ENCODE measurements at places on chromosomes 3 and 15.

DNA sequence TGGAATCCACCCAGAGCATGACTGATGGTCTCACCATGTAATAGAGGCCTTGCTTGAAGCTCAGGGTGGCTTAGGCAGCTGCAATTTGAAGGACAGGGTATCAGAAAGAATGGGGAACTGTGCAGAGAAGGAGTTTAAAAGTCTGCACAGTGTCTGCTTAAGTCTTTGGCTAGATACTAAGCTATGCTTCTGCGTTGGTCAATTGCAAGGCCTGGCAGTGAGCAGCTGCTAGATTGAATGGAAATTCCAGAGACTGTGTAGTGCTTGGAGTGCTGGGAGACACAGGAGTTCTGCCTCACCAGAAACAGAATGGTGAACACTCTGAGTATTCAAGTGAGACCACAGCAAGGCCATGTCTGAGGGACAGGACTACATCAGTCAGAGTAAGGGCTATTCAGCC, 17.3 kb upstream of the ATP10A start:
- no peak for DNase-seq

GRCh38 chr3:188520466-188520865, 366.5 kb downstream of the LPP start:
- no peak for DNase-seq

GRCh38 chr3:128076483-128077201, 24.4 kb downstream of the SEC61A1 start:
- peak; percentile 23 for DNase-seq

GRCh38 chr3:557972-558371, 361.4 kb downstream of the CHL1 start:
- DNase-seq = no peak

DNA sequence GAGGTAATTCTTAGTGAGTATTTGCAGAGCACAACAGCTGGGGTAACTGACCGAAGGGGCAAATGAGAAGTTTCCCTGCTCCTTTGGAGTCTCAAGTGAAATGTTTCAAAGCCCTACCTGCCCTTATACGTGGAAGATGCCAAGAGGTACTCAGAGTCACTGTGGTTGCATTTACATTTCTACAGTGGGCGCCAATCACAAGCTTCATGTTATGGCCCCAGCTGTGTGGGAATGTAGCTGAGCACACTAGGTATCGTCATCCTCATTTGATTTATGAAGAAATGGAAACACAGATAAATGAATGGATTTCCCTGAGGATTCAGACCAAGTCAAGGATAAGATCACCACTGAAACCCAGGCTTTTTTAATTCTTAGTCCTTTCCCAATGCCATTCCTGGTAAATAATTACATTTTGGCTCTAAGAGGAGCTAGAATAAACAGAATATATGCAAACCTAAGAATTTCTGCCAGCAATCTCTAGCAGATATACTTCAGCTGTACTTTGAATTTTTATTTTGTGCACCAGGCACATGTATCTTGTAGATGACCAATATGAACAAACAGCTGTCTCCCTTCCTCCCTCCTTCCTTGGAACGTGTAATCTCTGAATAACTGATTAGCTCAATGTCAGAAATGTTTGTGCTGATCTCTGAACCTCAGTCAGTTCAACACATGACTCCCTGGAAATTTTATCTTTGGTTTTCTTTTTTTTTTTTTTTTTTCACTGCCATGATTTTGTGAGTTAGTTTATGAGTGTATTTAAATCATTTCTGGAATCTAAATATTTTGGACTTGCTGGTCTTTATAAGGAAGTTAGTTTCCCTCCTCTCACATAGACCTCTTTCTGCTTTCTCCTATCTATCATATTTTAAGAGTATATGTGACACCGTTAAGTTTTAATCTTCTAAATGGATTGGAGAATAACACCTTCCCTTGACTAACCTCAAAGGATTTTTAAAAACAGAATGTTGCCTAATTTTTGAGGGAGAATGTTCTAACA, 69.2 kb downstream of the MAP2K5 start:
- DNase-seq = no peak

GRCh38 chr15:68650901-68651709, 72.3 kb downstream of the CORO2B start:
- peak; percentile 28 for DNase-seq

DNA sequence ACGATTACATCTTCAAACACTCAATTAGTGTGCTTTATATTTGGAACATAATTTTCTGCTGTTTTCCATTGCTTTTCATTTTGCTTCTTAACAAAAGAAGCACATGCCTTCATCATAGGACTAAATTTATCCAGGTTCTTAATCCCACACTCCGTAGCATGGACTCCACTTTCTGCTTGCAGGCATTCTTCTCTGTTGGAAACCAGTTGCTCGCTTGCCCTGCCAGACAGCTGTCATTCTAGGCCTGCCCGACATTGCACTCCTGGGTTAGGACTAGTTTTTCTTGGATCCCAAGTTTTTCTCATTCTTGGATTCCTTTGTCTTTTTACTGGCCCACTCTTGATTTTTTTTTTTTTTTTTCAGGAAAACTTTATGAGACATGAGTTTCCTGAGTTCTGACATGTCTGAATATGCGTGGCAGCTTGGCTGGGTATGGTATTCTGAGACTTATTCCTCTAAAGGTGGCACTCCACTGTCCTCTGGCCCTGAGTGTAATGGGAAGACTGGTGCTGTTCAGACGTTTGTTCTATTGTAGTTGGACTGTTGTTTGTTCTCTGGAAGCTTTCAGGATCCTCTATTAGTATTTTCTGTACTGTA, 6.3 kb upstream of the ATP1B3 start:
- no peak for DNase-seq

- no peak for DNase-seq
Observed at GRCh38 chr3:60149501-60149900, 1099.7 kb upstream of the CFAP20DC start.

- no peak for DNase-seq
Observed at GRCh38 chr15:94692710-94693109, 461.3 kb downstream of the MCTP2 start.

GRCh38 chr3:73107676-73108187, 46.3 kb downstream of the EBLN2 start:
- DNase-seq = no peak

DNA sequence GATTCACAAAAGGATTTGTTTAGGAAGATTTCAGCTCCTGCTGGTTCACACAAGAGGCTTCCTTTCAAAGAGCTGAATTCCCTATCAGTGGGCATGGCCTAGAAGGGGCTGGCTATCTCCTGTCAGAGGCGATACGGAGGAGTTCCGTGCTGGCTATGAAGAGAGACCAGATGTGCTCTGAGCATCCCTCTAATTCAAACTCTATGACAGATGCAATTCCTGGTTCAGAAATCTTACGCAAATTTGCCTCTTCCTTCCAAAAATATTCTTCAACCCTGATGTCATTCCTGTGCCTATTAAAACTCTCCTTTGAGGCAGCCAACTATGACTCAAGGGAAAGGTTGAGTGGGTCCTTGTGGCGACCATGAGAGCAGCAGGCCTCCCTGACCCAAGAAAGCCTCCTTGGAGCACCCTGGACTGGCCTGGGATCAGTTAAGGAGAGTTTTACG, 139.3 kb upstream of the HES1 start:
- DNase-seq = no peak

DNA sequence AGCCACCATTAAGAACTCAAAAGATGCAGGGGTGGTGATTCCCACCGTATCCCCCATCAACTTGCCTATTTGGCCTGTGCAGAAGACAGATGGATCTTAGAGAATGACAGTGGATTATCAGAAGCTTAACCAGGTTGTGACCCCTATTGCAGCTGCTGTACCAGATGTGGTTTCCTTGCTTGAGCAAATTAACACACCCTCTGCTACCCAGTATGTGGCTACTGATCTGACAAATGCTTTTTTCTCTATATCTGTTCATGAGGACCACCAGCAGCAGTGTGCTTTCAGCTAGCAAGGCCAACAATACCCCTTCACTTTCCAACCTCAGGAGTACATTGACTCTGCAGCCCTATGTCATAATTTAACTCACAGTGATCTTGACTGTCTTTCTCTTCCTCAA, 8.6 kb upstream of the MCF2L2 start:
- no peak for DNase-seq

GRCh38 chr15:60444289-60444912, 34.5 kb downstream of the ICE2 start:
- DNase-seq = no peak

- DNase-seq = no peak
Observed at GRCh38 chr3:74506246-74506645, 108.2 kb downstream of the CNTN3 start.

GRCh38 chr3:176787506-176787905, 409.8 kb downstream of the TBL1XR1 start:
- no peak for DNase-seq

GRCh38 chr15:87387766-87388165, 868.8 kb downstream of the NTRK3 start:
- no peak for DNase-seq

DNA sequence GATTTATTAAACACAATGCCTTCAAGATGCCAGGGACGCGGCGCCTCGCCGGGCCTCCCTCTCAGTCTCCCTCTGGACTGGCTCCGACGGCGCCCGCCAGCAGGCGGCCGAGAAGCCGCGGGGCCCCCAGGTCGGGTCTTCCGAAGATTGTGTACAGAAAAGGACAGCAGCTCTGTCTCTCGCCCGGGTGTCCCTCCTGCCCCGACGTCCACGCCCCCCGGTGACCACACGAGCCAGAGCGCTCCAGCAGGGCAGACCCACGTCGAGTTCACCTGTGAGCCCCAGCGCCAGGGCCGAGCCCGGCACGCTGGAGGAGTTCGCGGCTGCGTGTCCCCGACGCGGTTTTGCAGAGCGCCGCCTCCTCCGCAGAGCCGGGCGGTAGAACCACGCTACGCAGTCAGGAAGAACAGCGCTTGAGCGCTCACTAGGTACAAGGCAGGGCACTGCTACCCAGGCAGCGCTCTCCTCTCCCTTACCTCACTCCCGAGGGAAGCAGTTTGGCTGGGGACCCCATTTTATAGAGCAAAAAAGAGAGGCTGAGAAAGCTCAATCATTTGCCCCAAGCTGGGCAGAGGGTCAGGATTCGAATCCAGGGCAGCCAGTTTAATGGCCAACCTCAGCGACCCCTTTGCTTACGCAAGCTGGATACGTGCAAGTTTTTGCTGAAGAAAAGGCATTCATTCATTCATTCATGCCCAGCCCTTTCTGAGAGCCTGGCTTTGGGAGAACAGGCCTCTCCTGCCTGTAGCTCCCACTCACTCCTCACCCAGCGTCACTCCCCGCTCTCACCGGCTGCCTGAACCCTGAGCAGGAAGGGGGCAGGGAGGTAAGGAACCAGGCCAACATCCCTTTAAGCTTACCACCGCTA, 3.0 kb upstream of the TLE3 start:
- peak; percentile 59 for DNase-seq

GRCh38 chr3:49120438-49121131, at the start of gene USP19:
USP19 (minus strand) TSS chr3:49120823; CDS start chr3:49119145, 1,678 bp downstream.
- DNase-seq = peak; percentile 91

DNA sequence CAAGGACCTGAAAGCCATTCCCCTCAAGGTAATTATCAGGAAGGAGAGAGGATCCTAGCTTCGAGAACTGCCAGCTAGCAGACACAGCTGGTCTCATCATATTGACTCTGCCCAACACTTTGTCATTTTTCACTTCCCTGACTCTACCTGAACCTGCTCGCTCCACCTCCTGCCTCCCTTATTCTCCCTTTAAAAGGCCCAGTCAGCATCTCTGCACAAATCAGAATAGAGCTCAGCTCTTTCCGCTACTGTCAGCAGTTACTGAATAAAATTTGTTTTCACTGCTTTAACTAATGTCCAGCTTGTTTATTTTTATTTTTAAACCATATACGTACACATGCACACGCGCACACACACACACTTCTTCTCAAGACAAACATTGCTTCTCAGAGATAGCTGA, 57.2 kb upstream of the MCF2L2 start:
- no peak for DNase-seq

DNA sequence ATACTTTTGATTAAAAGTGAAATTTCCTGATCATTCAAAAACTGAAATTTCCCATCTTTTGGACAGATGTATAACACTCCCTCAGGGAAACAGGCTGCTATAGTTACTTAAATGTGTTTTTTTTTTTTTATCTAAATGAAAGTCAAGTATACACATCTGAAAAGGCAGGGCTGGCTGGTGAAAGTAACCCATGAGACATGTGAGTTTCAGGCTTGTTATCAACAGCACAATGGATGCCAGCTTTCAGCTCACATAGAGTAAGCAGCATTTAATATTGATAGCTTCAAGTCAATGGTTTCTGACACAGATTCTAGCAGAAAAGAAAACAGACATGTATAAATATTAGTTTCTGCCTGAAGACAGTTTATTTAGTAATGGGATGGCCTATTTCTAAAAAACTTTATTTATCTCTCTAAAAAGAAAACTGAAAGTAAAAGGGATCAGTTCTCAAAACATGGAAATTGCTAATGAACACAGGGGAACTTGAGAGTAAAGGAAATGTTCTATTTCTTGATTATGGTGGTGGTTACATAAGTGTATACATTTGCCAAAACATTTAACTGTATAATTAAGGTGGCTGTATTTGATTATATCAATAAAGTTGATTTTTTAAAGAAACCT, 89.7 kb upstream of the CMC1 start:
- no peak for DNase-seq

DNA sequence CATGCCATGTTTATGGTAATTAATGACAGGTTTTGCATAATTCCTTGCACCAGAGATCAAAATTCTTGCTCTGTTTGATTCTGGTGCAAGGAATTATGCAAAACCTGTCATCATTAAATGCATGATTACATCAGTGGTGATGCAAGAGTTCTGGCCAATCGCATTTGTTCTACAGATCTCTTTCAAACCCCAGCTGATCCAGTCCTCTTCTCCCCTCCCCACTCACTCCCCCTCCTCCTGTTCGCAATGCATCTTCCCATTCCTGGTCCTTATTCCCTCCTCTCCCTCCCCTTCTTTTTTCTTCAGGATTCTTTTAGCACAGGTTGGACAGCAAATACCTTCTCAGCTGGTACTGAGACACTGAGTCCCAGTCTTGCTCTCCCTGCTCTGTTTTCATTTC, 82.1 kb downstream of the GABRB3 start:
- no peak for DNase-seq

- DNase-seq = no peak
Observed at GRCh38 chr3:634511-634910, 437.9 kb downstream of the CHL1 start.

GRCh38 chr3:87088430-87088992, 97.6 kb upstream of the VGLL3 start:
- no peak for DNase-seq

Measured in activated T-cell treated with anti-CD3 and anti-CD28 coated beads, Interleukin-2, amount 50 U/mL, for 4 hours (primary cell).